ENCODE measurements at places on chromosomes 4 and X.

- DNase-seq, result no peak
Measured at GRCh38 chr4:3689006-3689405, 77.2 kb upstream of the ADRA2C start.

- peak; percentile 52 for DNase-seq
Measured at GRCh38 chr4:1767770-1768366, 25.2 kb upstream of the FGFR3 start.

GRCh38 chrX:53729751-53730150, 43.2 kb upstream of the HUWE1 start:
- no peak for DNase-seq

GRCh38 chrX:110178179-110178865, 139.6 kb downstream of the AMMECR1 start:
- DNase-seq, result no peak

DNA sequence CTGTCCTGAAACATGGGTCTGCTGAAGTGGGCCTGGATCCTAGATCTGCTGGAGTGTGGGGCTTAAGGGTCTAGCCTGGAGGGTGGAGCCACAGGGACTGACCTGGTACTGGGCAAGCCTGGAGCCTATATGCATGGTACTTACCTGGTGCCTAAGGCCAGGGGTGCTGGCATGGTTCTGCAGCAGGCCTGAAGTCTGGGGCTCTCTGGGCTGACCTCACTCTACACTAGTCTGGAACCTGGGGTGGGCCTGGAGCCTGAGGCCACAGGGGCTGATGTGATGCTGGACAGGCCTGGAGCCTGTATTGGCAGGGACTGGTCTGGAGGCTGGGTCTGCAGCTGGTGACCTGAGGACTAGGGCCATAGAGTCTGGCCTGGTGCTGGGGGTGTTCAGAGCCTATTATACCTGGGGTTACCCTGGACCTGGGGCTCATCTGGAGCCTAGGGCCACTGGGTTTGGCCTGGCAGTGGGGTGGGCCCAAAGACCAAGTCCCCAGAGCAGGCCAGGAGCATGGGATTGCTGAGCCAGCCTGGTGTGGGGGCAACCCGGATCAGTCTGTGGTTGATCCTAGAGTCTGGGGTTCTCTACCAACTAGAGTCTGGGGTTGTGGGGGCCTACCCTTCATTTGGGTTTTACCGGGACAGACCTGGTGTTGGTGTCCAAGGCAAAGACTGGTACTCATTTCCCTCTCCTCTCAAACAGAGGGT, 179.6 kb downstream of the SLC4A4 start:
- no peak for DNase-seq

- no peak for DNase-seq
Measured at GRCh38 chr4:173160871-173161270, 7.7 kb upstream of the GALNT7 start.

DNA sequence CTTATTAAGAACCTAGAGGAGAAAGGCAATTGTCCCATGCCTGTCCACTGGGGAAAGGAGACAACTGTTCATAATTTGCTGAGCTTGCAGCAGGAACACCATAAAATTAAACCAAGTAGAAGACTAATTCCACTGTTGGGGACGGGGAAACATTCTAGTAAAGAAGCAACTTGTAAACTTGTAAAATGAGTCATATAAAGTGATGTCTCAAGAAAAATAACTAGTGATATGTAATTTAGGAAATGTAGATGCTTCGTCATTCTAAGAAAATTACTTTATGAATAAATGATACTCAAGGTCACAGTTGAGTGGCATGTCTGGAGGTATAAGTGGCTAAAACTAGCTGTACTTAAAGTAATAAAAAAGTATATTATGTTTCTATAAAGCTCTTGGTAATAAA, 121.2 kb upstream of the MID1 start:
- DNase-seq, result no peak

DNA sequence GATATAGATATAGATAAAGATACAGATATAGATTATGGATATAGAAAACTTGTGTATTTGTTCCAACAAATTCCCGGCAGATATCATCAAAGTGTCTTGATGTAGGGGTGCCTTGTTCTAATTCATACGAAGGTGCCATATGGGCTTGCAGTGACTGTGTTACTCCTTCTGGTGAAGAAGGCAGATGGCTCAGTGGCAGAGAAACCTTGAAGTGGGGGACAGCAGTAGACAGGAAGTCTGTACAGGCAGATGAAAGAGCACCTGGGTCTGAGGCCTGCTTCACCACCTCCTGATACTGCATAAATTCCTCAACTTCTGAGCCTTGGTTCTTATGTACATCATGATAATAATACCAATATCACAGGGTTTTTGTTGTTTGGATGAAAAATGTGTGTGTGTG, 179.5 kb upstream of the GATB start:
- no peak for DNase-seq

DNA sequence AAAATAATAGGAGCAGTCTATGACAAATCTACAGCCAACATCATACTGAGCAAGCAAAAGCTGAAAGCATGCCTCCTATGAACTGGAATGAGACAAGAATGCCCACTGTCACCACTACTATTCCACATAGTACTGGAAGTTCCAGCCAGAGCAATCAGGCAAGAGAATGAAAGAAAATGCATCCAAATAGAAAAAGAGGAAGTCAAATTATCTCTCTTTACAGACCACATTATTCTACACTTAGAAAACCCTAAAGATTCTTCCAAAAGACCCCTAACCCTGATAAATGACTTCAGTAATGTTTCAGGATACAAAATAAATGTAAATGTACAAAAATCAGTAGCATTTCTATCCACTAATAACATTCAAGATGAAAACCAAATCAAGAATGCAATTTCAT, 249.0 kb downstream of the STK32B start:
- DNase-seq, result no peak

DNA sequence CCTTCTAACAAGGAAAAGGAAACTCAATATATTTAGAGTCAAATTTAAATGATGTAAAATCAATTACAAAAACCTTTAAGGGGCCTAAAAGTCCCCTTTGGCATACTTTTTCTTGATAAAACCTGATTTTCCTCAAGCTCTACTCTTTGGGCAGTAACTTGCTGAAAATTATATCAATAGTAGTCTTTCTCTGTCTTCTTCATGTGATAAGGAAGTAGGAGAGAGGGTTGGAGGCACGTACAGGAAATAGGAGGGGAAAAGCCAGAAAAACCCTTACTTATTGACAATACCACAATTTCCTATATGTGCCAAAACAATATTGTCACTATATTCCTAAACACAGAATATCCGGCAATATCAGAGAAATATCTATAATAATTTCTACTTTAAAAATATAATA, 9.6 kb downstream of the RHOH start:
- DNase-seq, result no peak

GRCh38 chr4:145041378-145041777, 56.6 kb downstream of the ANAPC10 start:
- no peak for DNase-seq

- no peak for DNase-seq
Measured at GRCh38 chrX:30712214-30712613, 59.0 kb downstream of the GK start.

- no peak for DNase-seq
Measured at GRCh38 chr4:69859140-69859685, 732 bp downstream of the SULT1E1 start.

- DNase-seq, result no peak
Measured at GRCh38 chr4:61583696-61584095, 383.6 kb downstream of the ADGRL3 start.

DNA sequence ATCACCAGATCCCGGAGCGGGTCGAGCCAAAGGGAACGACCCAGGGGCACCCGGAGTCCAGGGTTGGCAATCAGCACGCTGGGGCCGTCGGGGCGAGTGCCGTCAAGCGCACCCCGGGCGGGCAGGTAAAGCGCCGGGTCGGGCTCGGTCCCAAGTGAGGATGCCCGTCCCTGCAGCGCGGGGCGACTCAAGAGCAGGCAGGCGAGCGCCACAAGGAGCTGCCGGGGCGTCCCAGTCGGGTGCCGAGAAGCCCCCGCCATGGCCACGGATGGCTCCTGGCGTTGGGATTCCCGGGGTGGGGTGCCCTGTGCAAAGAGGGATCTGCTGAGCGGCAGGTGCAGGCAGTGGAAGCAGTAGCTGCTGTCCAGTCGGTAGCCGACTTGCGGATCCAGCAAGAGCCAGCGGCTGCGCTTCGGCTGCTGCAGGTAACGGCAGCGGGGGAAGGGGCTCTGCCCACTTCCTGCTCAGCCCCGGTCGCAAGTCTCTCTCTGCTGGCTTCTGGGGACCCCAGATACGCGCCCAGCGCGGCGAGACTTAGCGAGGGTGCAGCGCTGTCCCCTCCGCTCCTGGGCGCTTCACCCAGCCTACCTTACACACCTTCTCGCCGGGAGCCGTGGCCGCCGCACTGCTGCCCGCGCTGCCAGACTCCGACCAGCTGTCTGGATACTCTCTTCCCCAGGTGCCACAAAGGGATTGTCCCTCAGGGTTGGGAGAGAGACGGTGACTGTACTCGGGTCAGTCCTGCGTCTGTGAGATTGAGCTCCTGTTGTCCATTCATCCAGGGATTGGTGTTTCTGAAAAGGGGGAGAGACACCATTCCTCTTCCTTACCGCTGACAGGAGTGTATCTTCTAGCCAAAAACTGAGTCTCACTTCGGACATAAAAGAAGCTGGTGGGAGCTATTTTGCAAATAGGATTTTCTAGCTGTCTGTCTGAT, at the start of gene FREM3:
Gene FREM3 (minus strand): TSS at position 260 of the 937 bp plus-strand sequence. CDS start 0 bp downstream, at position 260.
- DNase-seq, result peak; percentile 17

GRCh38 chr4:73448448-73449203, 12.6 kb downstream of the AFP start:
- no peak for DNase-seq

DNA sequence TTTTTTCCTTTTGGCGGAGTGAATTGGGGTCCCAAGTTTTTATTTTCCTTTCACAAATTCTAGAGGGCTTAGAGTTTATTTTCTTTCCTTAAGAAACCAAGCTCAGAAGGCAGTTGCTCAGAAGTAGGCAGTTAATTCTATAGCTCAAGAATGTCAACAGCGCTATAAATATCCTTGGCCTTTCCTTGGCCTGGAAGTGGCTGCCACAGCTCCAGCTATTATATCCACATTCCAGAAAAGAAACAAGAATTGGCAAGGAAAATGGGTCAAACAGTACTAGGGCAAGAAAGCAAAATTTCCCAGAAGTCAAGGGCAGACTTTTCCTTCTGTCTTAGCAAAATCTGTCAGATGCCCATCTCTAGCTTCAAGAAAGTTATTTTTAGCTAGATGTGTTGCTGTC, 31.0 kb downstream of the SLC10A6 start:
- no peak for DNase-seq

GRCh38 chrX:1564750-1565683, 26.4 kb upstream of the AKAP17A start:
- no peak for DNase-seq

DNA sequence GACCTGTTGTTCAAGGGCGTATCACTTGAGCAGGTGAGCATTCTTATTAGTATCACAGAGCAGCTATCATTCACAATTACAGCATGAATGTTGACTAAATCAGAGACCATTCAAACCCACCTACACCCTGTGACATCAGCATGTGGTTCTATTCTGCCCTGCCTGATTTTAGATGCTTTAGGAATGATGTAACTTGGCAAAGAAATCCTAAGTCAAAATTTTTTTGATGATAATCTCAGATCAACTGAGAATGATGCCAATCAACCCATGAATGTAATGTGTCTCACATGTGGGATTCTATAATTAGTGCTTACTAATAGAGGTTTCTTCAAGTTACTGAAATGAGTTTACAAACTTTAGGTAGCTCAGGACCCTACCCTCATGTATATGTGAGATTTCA, 13.4 kb upstream of the CHIC2 start:
- DNase-seq, result no peak

DNA sequence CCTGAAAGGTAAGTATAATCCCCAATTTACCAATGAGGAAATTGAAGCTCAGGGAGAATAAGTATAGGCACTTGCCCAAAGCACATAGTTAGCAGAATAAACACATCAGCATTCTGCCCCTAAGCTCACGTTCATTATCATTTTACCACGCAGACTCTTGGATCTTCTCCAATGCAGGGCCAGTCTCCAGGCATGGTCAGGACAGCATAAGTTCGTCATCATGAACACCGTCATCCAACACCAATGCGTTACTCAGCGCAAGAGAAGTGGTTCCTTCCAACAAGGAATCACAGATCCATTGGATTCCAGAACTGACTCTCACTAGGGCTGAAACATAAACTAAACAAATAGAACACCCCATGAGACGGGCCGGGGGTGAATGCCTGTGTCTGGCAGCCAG, 86.5 kb upstream of the GPM6B start:
- DNase-seq, result no peak

GRCh38 chrX:23626651-23627050, 40.6 kb upstream of the PRDX4 start:
- no peak for DNase-seq

GRCh38 chr4:30028826-30029225, 691.3 kb upstream of the PCDH7 start:
- DNase-seq, result no peak

- DNase-seq, result no peak
Measured at GRCh38 chrX:27608671-27609070, 18.5 kb downstream of the DCAF8L2 start.

GRCh38 chrX:39532761-39533160, 565.0 kb downstream of the BCOR start:
- DNase-seq, result no peak

DNA sequence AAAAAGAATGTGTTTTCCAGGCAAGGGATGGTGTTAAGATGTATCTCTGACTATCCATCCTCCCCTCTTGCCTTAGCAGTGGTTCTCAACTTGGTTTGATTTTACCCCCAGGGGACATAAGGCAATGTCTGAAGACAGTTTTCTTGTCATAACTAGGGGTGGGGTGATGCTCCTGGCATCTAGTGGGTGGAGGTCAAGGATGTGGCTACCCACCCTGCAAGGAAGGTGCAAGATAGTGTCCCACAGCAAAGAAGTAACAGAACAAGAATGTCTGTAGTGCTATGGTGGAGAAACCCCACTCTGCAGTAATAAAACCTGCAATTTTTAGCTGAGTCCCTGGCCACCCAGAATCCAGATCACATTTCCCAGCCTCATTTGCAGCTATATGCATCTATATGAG, 81.2 kb upstream of the TBL1X start:
- DNase-seq, result no peak

DNA sequence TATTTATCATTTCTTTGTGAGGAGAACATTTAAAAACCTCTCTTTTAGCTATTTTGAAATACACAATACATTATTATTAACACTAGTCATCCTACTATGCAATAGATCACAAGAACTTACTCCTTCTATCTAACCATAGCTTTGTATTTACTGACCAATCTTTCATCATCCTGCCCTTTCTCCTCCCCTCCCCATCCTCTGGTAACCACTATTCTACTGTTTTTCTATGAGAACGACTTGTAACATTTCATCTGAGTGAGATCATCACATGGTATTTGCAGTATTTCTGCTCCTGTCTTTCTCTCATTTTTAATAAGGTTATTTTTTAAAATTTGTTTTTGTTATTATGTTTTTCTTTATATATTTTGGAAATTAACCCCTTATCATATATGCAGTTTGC, 331.8 kb downstream of the TEX13C start:
- no peak for DNase-seq

DNA sequence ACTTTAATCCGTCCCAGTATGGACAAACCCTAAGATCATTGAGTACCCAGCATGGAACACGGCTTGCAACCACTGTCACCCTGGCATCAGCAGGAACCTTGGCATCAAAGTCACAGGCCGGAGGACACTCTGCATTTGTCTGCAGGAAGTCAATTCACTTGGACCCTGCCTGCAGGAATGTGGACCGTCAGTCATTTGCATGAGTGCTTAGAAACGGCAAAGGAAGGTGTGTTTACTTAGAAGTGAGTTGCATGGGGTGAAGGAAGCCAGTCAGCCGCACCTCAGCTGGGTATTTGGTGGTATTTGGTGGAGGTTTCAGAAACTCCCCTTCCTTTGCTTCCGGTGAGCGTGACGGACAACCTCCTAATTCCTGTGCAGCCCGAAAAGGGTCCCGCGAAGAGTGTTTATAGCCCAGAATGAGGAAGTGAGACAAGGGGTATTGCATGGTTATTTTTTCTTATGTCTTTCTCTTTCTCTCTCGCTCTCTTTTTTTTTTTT, 15.5 kb downstream of the P2RY8 start:
- DNase-seq, result peak; percentile 65

All from stimulated activated CD4-positive, alpha-beta T cell treated with anti-CD3 and anti-CD28 coated beads, Interleukin-15, amount 100 ng/mL, for 24 hours (primary cell).